ENCODE measurements at places on chromosomes 6 and 20. TPM values are rescaled to one million over a fixed set of nuclear protein-coding genes. Genes with fewer than 3 reads are reported as not detected.

Gene TSPO2
- total RNA-seq = not detected

Gene GRIK2
- not detected for total RNA-seq

GRCh38 chr6:43771210-43771857 lies 1.3 kb downstream of the VEGFA start:
- DNase-seq = peak; percentile 53

DNA sequence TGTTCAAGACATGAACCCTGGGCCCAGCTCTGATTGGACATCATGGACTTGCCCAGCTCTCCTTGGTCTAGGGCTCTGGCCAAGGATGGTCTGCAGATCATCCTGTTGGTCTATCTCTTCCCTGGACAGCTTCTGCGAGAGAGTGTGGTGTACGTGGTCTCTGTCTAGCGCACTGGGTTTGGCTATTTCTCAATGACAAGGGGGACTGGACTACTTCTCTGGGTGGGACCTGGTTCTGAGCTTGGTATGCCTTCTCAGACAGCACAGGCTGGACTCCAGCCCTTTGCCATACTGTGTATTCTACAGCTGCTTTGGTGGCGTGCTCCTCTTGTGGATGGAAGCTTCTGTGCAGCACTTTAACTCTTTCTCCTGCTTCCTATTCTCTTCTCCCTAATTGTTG lies 8.5 kb upstream of the RAET1E start:
- DNase-seq = no peak

Gene SUMO4
- not detected for total RNA-seq

Gene VWA7
- 1.7 TPM for total RNA-seq

DNA sequence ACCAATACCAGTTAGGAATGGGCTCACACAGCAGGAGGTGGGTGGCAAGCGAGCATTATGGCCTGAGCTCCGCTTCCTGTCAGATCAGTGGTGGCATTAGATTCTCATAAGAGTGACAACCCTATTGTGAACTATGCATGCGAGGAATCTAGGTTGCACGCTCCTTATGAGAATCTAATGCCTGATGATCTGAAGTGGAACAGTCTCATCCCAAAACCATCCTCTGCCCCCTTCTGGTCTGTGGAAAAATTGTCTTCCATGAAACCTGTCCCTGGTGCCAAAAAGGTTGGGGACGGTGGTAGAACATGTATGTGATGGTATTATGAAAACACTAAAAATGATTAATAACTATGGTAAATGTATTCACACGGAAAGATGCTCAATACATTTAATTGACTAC lies 99.7 kb upstream of the HIVEP1 start:
- no peak for DNase-seq

GRCh38 chr20:50354721-50355589 lies 155.2 kb upstream of the PTPN1 start:
- DNase-seq = no peak

DNA sequence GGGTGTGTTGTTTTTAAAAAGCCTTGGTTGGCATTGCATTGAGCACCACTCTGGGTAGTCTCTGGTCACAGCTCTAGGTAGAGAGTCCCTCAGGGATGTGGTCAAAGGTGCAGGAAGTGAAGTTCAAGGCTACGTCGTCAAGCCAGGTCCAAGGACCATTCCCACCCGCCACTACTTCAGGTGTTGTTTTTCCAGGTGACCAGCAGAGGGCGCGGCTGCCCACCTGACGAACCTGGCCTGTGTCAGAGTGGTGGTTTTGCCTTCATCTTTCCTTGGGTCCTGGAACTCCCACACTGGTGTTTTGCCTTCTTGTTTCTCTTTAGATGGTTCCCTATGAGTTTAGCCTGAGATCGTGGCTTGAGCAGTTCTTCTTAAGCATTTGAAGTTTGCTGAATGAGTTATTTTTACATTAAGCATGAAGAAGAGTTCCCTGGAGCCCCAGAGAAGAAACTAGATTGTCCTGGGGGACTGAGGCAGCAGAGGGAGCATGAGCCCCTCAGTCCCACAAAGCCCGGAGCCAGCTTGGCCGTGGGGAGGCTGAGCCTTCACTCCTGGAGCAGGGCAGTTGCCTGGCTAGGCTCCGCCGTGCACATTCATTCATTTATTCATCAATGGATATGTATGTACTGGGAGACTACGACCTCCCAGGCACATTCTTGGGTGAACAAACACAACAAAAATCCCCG lies 5.6 kb upstream of the PHACTR3 start:
- DNase-seq = peak; percentile 86

Gene PGC
- total RNA-seq = not detected

DNA sequence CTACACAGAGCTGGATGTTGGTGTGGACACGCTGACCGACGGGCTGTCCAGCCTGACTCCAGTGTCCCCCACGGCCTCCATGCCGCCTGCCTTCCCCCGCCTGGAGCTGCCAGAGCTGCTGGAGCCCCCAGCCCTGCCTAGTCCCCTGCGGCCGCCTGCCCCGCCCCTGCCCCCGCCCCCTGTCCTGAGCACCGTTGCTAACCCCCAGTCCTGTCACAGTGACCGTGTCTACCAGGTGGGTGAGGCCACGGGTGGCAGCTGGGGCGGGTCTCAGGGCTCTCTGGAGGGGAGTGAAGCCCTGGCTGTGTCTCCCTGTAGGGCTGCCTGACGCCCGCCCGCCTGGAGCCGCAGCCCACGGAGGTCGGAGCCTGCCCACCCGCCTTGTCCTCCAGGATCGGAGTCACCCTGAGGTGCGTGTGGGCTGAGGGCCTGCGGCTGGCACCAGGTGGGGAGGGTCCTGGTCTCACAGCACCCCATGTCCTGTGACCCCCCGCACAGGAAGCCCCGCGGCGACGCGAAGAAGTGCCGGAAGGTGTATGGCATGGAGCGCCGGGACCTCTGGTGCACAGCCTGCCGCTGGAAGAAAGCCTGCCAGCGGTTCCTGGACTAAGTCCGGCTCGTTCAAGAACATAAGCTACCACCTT lies 2.9 kb downstream of the SLC2A4RG start:
- DNase-seq = no peak

Gene SIRPD
- not detected for total RNA-seq

DNA sequence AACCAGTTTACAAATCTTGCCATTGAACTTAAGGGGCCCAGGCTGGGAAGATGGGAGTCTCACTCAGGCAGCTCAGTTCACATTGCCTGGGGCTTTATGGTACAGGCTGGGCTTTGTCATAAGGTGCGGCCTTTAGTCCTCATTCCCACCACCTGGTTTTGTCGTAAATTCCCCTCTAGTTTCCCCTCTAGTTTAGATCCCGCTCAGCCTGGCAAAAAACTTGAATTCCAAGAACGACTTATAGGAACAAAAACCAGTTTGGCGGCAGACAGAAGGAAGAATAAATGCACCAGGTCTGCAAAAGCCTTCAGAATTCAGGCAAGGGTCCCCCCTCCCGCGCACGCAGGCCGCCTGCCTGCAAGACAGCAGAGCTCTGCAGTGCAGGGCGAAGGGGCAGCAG lies 4.1 kb downstream of the BMP7 start:
- DNase-seq = no peak

GRCh38 chr6:131288214-131288613 lies 152.9 kb downstream of the AKAP7 start:
- no peak for DNase-seq

DNA sequence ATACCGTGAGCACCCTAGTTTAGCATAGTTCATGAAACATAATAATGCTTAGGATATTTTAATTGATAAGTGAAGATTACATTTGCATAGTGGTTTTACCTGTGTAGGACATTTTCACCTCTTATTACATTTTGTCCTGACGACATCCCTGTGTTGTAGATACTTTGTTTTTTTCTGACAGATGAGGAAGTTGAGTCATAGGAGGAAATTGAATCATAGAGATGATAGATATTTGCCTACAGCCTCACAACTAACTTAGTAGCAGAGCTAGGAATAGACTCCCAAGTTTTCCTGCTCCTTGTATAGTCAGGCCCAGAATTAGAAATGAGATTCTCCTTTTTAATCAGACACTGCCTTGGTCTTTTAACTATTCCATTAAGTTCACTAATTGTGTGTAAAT lies 100.5 kb upstream of the SUPT3H start:
- no peak for DNase-seq

- DNase-seq = no peak
Measured at GRCh38 chr6:14671937-14672336, 554.4 kb downstream of the CD83 start.

GRCh38 chr6:14149053-14149738 lies 31.6 kb downstream of the CD83 start:
- no peak for DNase-seq

DNA sequence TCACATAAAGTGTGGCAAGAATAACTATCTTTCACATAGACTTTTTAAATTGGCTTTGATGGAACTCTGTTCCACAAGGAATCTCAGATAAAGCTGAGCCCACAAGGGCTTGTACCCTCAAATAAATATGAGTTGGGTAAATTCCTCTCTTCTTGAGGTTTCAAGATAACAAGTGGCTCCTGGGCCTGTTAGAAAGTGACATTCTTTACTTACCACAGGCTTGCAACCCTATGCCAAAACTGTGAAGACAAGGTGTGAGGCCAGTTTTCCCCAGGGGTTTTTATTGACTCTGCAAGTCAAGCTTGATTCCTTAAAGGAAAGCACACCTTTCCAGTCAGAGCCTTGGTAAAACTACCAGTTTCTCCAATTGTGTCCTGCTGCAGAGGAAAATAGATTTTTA lies 664.8 kb upstream of the GJE1 start:
- no peak for DNase-seq

DNA sequence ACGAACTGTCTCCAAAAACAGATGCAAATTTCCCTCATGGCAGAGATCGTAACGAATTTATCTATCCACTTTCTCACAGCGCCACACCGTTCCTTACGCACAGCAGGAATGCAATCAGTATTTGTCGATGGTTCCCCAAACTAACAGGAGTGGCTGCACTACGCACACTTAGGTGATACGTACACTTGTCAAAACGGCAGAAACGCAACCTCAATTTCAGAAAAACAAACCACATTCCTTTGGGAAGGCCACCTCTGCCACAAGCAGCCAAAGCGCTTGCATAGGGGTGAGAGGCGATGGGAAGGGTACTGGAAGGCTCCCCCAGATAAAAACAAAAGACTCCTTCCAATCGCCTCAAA lies 638 bp downstream of the MDN1 start:
- DNase-seq = no peak

- no peak for DNase-seq
Measured at GRCh38 chr6:45686841-45687569, 309.3 kb upstream of the SUPT3H start.

Gene SLPI
- not detected for total RNA-seq

Gene LHFPL5
- not detected for total RNA-seq

Gene ATP6V1G2
- total RNA-seq = 4.9 TPM

GRCh38 chr6:43282060-43282459 lies 16.0 kb upstream of the SLC22A7 start:
- no peak for DNase-seq
